ENCODE measurements at places on chromosomes 2 and 18.

GRCh38 chr2:202574541-202574940, 60.2 kb upstream of the FAM117B start:
- no peak for DNase-seq

- DNase-seq = no peak
Observed at GRCh38 chr18:65365245-65365980, 385.4 kb upstream of the CDH7 start.

DNA sequence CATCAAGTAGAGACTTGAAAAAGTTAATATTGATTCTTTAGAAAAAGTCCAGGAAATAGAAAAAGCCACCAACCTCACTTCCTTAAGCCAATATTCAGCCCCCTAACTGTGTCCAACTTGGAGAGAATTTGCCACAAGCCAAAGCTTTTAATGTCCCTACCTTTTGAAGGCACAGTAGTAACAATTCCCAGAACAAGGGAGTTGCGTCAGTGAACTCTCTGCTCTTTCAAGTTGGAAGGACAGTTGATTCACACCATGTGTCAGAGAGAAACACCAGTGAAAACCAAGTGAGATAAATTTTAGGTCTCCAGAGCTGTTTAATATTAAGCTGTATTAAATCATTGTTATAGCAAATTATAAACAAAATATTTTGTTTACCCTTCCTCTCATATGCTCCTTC, 66.1 kb downstream of the EXOC6B start:
- DNase-seq = no peak

DNA sequence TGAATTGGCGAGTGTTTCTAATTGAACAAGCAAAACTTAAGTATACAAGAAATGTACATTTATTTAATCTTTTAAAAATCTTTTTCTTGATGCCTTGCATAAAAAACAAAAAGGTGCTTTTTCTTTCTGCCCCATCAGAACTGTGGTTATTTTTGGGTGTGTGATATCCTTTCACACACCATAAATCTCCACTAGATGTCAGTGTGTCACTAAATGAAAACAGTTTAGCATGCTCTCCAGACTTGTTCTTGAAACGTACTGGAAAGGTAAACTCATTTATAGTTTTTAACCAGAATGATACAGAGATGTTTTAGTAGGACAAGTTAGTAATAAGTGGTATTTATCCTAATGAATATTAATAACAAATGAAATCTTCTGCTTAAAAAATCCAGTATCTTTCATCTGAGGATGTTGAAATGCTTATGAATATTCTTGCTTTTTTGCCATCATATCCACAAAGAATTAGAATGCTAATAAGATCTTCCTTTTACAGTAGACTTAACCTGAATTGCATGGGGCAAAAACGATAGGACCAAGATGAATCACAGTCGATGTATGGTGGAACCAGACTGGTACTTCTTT, 96.8 kb downstream of the UBE2E3 start:
- DNase-seq = no peak

DNA sequence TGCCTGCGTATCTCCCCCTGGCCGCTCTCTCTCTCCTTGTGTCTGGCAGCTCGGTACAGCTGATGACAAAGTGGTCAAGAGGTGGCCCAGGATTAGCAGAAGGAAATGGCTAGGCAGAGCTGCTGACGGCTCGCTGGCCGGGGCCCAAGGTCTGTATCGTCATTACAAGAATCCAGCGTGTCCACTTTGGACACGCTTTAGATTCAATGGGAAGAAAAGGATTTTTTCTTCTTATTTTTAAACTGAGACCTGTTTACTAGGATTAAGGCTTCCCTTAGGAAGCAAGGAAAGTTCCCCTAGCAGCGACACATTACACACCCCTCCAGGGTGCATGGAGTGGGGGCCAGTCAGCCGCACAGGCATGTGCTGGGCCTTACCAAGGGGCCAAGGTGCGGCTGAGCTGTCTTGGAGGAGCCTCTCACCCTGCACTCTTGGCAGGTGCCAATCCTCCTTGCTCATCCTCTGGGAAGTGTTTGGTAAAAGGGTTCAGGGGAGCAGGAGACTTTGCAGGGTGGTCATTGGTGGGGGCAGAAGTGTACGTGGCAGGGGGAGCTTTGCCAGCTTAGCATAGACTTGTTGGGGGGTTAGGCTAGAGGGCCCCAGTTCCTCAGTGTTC, 76.8 kb downstream of the POLR1A start:
- DNase-seq = no peak

DNA sequence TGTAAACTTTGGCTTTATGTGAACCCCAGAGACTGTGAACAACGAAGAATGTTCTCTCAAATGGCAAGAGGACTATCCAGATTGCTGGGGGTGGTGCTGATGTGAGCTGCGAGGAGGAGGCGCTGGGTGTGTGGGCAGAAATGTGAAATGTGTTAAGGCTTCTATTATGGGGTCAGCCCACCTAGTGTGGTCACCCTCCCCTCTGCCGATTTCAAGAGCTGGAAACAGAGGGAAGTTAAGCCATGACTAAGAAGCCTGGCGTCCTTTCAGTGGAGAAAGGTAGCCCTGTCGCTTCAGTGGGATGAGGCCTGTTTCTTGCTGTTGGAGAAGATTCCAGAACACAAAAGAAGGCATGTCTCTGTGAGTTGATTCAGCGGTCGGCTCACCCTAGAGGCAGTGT, 89.0 kb upstream of the KCTD1 start:
- DNase-seq = no peak

All from bone marrow (tissue), 2 donors.